Vagina (tissue), 2 donors: ENCODE measurements at places on chromosomes 3 and 15. TPM values are rescaled to one million over a fixed set of nuclear protein-coding genes. Genes with fewer than 3 reads are reported as not detected.

The CTXND1 gene
- total RNA-seq, result 0.49 TPM

The PAQR5 gene
- 9.1 TPM for total RNA-seq

The SCAMP5 gene
- 6.6 TPM for total RNA-seq

The LRTM1 gene
- total RNA-seq, result not detected

The LRRK1 gene
- total RNA-seq, result 21.1 TPM

DNA sequence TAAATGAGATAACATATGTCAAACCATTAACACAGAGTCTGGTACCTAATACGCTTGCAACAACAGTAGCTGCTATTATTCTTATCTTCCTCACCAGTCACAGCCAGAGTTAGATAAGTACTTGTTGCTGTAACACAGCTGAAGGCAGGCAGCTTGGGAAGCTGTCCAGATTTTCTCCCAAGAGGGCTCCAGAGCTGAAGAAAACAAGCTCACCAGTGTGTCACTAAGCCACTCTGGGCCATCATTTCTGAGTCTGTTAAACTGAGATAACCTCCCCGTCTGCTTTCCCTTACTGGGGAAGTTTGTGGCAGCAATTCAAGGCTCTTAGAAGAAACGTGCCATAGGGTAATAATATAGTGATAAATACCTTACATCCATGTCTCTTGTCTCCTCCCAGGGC is 226.3 kb downstream of the TAFA4 start:
- no peak overlapping the region for H3K27ac ChIP-seq
- no peaks in the 10 kb centered on the region for H3K27me3 ChIP-seq
- no peaks in the 10 kb centered on the region for H3K36me3 ChIP-seq
- no peaks in the 10 kb centered on the region for H3K4me1 ChIP-seq

GRCh38 chr3:42544492-42545283 is 37.1 kb downstream of the SEC22C start:
- H3K4me1 ChIP-seq, result peaks cover 16% of the 10 kb centered on the region
- DNase-seq, result no peak
- no peaks in the 10 kb centered on the region for H3K36me3 ChIP-seq
- no peak overlapping the region for H3K27ac ChIP-seq
- no peak overlapping the region for H3K4me3 ChIP-seq
